ENCODE measurements at places on chromosomes 2 and 18.
A peak's percentile ranks its signal among the peaks of the same experiment; 100 is the strongest.

DNA sequence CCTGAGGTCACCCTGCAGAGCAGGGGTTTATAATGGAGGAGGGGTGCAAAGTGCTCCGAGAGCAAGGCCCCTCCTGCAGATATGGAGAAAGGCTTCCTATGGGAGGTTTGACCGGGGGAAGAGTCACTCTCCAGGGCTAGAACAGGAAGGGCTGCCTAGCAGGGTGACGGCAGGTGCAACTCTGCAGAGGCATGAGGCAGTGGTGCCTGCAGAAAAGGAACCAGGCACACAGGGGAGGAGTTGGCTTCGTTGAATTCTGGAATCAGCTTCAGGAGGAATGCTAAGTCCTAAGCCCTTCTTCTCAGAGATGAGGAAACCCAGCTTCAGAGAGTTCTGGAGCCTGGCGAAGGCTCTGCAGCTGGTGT lies 17.5 kb upstream of the HPCAL1 start:
- no peak for DNase-seq

DNA sequence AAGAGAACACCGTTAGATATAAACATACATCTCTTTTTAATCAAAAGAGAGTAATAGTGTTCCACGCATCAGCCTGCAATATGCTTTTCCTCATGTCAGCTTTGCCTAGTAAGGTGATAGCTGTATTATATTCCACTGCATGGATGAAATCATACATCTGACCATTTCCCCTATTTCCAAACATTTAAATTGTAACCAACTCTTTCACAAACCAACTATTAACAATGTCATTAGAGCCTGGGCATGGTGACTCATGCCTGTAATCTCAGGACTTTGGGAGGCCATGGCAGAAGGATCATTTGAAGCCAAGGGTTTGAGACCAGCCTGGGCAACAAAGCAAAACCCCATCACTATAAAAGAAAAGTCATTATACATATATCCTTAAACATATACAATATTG lies 284.8 kb downstream of the BCL11A start:
- no peak for DNase-seq

DNA sequence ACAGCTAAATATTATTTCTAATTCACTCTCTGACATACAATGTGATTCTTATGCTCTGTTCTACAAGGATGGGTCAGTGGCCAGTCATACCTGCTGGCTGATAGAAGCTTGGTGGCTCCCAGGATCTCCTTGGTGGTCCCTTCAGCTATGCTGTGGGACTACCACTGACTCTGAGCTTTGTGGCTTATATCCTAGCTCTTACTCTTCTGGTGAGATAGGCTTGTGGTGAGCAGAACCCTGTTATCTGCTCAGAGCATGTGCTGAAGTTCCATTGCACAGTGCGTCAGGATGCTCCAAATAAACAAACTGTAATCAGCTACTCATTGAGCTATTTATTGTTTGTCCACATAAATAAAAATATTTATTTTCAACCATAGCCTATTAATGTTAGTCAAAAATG lies 51.7 kb downstream of the MFSD6 start:
- no peak for DNase-seq

GRCh38 chr2:207163053-207163755 lies 2.5 kb downstream of the KLF7 start:
- no peak for DNase-seq

GRCh38 chr2:176202491-176202890 lies 14.0 kb downstream of the HOXD1 start:
- no peak for DNase-seq

DNA sequence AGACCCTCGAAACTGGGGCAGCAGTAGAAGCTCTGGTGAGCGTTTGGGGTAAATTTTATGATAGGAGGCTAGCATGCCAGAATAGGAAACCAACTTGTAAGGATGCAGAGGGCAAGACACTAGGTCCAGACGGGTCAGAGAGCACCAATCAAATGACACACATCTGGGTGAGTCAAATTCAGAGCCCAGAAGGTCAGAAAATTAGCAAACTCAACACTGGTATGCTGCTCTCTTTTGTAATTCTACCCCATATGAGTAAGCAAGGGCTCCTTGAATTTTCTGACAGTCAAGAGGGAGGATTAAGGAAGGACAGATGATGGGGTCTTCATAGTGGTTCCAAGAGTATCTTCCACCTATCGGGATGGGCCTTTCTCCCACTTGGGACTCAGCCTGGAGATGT lies 209.8 kb downstream of the BCL2 start:
- no peak for DNase-seq

DNA sequence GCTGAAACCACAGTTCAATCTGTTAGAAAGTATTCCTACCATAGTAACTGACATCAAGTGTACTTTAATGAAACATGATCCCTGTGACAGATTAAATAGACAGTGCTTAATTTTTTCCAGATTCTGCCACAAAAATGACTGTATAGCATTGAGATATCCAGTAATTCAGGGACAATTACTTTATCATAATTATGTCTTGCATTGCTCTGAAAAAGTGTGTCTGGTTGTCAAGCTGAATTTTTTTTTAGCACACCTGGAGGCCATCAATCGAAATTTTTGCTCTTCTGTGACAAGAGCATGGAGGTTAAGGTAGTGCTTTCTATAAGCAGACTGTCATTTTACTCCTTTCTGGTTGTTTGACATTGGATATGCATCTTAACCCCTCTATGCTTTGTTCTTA lies 1083.8 kb upstream of the NRXN1 start:
- DNase-seq: no peak

- peak; percentile 74 for DNase-seq
Measured at GRCh38 chr2:23385351-23385747, 370 bp downstream of the KLHL29 start.

GRCh38 chr2:101740555-101740964 lies 43.1 kb downstream of the MAP4K4 start:
- DNase-seq: no peak

DNA sequence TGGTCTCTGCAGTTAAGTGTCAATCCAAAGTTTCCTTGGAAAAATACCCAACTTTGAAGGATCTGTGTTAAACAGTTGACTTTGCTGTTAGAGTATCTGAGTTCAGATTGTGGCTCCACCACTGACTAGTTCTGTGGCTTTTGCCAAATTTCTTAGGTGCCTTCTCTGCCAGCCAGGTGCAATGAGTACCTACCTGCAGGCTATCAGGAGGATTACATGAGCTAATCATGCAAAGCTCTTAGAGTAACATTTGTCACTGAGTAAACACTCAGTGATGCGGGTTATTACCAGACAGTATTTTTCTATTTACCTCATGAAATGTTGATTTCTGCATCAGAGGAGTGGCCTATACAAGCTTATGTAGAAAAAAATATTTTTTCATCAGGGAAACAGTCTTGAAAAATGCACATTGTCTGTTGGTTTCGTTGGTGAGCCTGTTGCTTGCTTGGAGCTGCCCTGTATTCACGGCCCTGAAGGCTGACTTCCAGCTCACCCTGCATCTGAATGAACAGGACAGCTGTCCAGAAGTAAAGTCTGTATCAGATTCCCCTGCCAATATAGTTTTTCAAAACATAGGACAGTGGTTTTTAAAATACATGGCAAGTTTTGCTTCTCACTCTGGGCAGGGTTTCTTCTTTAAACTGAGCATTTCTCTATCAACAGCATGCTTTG lies 235.1 kb downstream of the CDCA7 start:
- DNase-seq: no peak

DNA sequence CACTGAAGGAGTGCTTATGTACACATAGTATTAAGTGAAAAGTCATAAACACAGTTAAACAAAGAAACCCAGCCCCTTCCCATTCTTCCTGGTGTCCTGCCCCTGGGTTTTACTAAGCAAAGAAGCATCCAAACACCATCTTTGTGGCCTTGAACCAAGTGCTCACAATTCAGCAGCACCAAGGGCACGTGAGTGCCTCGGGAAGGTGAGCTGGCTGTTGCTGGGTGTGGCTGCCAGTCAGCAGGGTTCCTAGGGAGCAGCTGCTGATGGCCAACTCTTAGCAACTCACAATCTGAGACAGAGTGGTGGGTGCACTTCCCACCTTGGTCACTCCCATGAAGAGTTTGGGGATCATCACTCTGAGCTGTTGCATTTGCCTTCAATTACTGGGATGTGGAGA lies 97.7 kb upstream of the PGAP1 start:
- no peak for DNase-seq

GRCh38 chr2:71466301-71467179 lies 13.2 kb downstream of the DYSF start:
- peak; percentile 80 for DNase-seq

DNA sequence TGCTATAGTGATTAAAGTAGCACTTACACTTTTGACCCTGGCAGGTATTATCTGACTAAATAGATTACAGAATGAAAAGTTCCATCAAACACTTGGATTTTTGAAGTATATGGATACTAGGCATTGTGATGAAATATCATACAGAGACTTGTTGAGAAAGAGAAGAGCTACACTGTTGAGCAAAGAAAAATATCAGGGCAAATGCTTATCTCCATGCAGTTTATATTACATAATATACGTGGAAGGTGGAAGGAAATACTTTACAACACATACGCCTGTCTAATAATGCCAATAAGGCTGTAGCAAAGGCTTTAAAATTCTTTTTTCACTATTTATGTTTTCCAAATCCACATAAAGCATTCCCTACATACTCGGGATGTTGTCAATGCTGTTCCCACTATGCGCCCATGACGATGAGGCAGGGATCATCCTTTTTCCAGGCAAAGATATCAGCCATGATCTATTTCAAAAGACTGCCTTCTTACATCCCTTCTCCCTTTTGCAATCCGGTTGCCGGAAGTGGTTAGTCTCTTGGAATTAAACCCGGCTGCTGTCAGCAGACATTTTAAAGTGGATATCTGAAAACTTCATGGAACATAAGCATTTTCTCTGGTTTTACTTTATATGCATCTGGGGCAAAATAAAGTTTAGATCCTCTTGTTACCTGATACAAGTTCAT lies 92.6 kb upstream of the ITGA4 start:
- DNase-seq: no peak

- no peak for DNase-seq
Measured at GRCh38 chr2:236541008-236541562, 28.5 kb upstream of the ACKR3 start.

DNA sequence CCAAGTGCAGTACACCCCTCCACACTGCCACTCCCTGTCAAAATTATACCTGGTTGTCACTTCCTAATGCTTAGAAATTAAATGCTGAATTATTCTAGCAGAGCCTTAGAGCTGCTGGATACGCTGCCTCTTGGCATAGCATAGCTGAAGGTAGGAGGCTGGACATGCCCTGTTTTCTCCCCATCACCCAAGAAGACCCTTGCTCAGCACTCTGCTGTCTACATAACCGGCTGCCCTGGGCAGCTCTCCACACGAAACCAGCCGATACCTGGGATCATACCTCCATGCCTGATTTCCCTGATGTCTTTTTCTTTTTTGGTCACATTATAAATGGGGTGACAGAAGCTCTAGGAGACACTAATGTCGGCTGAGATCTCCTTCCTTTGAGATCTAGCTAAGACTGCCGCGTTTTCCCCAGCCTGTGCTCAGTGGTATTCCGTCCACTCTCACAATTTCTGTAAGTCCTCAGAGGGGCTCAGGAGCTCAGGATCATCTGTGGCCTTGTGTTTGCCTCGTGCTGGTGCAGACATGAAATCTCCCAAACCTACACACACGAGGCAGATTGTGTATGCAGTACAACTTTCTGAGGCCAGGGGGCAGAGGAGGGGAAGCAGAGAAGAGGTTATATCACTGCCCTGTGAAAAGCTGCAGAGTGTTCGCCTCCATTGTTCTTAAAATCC lies 13.5 kb upstream of the ZAP70 start:
- DNase-seq: peak; percentile 58

GRCh38 chr2:13121096-13121495 lies 404.4 kb downstream of the TRIB2 start:
- no peak for DNase-seq

- no peak for DNase-seq
Measured at GRCh38 chr18:54184836-54185235, 39.6 kb downstream of the MBD2 start.
